ENCODE measurements at places on chromosomes 12 and 14.

DNA sequence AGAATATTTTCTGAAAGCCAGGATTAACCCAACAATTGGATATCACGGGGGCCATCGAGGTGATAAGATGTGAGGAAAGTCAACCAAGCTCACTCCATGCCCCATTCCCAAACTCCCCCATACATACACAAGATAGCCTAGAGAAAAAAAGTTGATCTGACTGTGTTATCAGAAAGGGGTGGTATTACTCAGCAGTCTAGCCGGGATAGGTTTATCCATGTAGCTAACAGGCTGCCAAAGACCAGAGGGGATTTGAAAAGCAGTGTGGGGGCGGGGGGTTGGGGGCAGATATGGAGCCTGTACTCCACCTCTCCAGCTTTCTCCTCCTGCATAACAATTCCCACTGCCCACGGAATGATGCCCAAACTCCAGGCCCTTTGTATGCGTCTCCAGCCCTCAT, 13.2 kb upstream of the MAP1LC3B2 start:
- DNase-seq: no peak

DNA sequence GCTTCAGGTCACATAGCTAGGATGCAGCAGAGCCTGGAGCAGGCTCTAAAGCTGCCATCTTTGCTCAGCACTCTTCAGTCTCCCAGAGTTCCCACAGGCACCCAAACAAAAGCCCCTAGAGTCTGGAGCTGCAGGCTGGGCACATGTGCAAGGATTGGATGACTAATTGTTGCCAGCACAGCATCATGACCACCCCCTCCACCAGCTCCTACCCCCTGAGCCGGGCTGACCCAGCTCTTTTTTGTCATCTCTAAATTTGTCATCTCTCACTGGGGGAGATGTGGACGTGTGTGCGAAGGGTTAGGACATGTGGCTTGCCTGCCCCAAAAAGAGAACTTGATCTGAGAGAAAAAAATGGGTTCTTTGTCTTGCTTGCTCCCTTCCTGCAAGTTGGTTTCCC, 4.3 kb upstream of the MMP19 start:
- no peak for DNase-seq

DNA sequence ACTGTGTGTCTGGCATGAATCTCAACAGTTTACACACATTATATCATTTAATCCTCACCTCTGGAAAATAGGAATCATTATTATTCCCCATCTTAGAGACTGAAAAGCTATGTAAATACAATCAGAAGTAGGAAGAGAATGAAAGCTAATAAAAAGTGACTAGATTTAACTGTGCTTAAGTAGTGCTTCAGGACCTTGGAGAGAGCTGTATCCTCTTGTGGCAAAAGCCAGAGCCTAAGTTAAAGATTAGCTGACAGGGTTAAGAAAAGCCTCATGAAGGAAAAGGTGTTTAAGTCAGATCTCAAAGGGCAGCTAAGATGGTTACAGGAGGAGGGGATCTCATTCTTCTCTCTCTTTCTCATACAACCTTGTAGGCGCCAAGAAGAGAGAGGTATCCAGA, 65.3 kb upstream of the TMEM233 start:
- DNase-seq: peak; percentile 42

GRCh38 chr14:65949711-65950516, 536.3 kb upstream of the CCDC196 start:
- DNase-seq: peak; percentile 19

GRCh38 chr14:89146274-89146673, 270.8 kb downstream of the FOXN3 start:
- DNase-seq: no peak

GRCh38 chr12:99852666-99853065, 132.1 kb downstream of the ANKS1B start:
- DNase-seq: no peak

All from renal pelvis (tissue), 12 donors.